Mucosa of gallbladder (tissue), 1 donor: ENCODE measurements at places on chromosomes 5 and 9.
A peak's percentile ranks its signal among the peaks of the same experiment; 100 is the strongest.

- peak; percentile 22 for DNase-seq
Observed at GRCh38 chr5:144307736-144308135, 137.1 kb downstream of the KCTD16 start.

- DNase-seq: no peak
Observed at GRCh38 chr5:138979684-138980280, 104.6 kb upstream of the LRRTM2 start.

- no peak for DNase-seq
Observed at GRCh38 chr5:176902911-176903664, 3.9 kb upstream of the HK3 start.

DNA sequence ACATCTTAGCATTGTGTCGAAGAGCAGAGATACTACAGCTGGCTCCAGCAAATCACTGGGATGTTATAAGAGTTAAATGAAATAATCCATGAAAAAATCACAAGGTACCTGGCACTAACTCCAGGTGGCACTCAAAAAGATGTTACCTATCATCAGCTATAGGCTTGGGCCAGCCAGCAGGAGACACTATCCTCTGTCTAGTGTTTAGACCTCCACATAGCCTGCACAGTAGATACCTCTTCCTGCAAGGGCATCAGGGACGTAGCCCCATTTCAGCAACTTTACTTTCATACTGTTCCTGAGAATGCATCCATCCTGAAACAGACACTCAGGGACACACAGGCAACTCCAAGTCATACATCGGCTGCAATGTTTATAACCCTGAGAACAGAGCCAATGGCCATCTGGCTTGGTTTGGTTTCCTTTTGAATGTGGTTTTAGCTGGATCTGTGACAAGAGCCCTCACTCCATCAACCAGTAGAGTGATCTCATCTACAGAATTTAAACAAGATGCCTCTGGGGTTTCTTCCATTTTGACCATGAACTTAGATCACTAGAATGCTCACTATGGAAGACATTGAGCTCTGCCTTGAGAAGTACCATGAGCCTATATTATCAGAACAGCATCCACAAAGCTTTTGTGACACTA lies 69.9 kb downstream of the TLE1 start:
- DNase-seq: no peak

DNA sequence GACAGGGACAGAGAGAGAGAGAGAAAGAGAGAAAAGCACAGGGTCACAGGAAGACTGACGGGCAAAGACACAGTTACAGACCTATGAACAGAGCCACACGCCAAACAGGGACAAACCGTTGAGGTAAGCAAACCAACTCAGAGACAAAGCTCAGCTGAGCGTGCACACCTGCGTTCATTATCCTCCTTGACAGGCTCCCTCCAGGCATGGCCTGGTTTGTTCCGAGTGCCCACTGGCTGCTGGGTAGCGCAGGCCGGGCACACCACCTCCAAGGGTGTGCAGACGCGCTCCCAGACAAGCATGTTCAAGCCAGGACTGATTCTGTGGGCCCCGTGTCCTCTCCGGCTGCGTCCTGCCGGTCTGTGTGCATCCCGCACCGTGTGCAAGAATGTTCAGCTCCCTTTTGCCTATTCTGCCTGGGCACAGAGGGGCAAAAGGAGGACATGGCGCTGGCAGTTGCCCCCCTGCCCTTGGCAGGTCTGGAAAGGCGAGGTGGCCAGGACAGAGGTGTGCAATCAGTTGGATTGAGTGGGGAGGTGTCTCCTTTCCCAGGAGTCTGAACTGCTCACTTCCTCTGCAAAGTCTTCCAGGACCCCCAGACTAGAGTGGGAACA lies 467 bp upstream of the SMIM32 start:
- no peak for DNase-seq

DNA sequence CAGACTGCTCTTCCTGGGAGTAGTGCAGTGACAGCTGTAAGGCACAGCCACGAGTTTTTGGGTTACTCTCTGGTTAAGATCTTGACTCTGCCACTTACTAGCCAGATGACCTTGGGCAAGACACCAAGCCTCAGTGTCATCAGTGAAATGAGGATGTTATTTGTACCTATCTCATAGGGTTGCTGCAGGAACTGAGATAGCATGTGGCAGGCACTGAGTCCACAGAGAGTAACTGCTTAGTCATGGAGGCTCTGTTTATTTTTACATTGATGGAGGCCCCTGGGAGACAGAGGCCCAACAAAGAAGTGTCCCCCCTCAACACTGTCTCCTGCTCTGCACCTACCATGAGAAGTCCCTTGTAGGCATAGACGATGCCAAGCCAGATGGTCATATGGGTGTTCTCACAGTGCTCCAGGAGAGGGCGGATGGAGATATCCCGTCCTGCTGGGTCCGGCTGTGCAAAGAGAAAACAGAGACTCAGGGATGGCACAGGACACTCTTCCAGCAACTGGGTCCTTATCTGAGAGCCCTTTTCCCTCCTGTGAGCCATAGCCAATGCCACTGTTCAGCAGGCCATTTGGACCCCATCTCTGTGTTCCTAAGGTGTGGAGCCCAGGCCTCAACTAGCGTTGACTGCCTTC lies 55.4 kb upstream of the TBC1D2 start:
- DNase-seq: no peak

DNA sequence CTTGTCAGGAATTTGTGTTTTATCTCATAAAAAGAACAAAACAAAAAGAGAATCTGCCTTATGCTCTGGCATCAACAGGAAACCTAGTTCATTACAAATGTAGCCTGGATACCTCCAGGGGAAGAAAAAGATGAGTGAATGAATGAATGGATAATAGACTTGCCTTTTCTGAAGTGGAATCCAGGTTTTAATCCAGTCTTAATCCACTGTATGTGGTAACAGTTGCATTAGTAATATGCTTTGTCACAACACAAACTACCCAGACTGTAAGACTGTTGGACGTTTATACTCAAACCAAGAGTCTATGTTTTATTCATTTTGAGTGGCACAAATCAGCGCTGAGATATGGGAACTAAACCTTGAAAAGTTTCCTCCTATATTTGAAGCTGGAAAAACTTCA lies 32.1 kb upstream of the MAP3K1 start:
- no peak for DNase-seq

DNA sequence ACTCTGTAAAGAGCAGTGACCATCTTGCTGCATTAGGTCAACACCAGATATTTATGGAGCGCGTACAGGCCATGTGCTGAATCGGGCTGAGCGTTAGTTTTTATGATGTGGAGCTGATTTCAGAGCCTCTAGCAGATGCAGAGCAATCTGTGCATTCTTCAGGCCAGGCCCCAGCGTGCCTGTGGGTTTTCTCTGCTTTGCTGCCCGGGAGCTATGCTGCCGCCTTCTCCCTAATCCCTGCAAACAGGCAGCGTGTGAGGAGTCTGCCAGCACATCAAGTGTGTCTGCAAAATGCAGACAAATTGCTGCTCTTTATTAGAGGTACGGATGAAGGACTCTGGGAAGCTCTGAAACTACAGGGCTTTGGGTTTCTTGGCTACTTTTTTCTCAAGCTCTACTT lies 170.0 kb downstream of the NTRK2 start:
- peak; percentile 11 for DNase-seq

GRCh38 chr9:72038408-72038807 lies 22.0 kb downstream of the C9orf57 start:
- DNase-seq: no peak
